Stimulated activated CD8-positive, alpha-beta memory T cell treated with anti-CD3 and anti-CD28 coated beads, Interleukin-12 subunit alpha, Interleukin-12 subunit beta, amount 100 ng/mL, for 1 hour (primary cell): ENCODE measurements at places on chromosomes 13 and 19.

DNA sequence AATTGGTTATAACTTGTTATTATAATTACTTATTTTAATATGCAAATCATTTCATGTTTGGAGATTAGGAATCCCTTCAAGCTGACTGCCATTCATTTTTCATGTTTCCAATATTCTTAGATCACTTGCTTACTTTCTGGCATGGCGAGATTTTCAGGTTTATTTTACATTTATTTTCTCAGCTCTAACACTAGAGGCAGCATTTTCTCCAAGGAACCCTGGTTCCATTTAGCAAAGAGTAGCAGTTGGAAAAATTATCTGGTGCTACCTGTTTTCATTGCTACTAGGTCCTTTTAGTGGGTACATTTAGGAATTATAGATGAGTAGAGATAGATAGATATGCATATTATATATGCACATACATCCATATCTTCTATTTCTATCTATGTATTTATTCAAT is 90.9 kb upstream of the TRPC4 start:
- DNase-seq = no peak

GRCh38 chr13:43240278-43240677 is 216.9 kb downstream of the DNAJC15 start:
- DNase-seq = no peak

- no peak for DNase-seq
Measured at GRCh38 chr13:52798770-52799430, 49.5 kb downstream of the PCDH8 start.

DNA sequence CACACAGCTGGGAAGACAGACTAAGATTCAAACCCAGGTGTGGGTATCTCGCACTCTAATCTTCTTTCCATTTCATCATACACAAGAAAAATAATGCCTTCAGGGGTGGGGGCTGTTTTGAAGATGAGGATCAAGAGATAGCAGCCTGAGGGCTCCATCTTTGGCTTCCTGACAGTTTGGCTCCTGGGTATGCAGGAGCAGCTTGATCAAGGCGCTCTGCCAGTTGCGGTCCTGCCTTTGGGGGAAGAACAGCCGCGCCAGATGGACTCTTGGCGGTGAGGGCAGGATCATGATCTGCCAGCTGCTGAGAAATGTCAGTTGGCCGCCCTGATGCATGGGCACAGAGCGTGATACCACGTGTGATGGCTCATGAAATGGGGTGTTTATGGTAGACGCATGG is 119.1 kb downstream of the IER2 start:
- no peak for DNase-seq

GRCh38 chr19:14772467-14772866 is 5.9 kb downstream of the ADGRE2 start:
- DNase-seq = no peak
